ENCODE measurements at places on chromosomes 1 and 21. TPM values are rescaled to one million over a fixed set of nuclear protein-coding genes. Genes with fewer than 3 reads are reported as not detected.

DNA sequence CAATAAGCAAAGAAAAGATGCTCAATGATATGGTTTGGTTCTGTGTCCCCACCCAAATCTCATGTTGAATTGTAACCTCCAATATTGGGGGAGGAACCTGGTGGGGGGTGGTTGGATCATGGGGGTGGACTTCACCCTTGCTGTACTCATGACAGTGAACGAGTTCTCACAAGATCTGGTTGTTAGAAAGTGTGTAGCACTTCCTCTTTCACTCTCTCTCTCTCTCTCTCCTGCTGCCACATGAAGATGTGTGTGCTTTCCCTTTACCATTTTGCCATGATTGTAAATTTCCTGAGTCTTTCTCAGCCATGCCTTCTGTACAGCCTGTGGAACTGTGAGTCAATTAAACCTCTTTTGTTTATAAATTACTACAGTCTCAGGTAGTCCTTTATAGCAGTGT, 248.4 kb downstream of the HHIPL2 start:
- DNase-seq: no peak

DNA sequence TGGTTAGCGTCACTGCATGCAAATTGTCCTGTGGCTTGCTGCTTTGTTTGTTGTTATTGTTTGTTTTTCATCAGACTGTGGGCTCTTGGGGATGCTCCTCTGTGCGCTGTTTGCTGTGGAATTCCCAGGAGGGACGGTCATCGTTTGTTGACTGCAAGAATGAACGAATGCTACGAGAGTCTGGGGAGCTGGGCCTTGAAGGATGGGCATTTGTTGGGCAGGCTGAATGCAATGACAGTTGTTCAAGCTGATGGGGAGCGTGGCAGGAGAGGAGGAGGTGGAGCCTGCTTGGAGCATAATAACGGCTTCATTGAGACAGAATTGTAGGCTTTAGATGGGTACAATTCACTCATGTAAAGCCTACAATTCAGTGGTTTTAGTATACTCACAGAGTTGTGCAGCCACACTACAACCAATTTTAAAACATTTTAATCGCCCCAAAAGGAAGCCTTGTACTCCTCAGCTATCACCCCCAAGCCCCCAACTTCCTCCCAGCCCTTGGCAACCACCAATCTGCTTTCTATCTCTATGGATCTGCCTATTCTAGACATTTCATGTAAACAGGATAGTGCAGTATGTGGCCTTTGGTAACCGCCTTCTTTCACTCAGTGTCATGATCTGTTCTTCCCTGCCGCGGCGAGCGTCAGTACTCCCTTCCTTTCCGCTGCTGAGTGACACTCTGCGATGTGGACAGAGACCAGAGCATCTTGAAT, 190.2 kb downstream of the CAMTA1 start:
- DNase-seq: no peak

GRCh38 chr1:44592208-44593145, 81.8 kb downstream of the TMEM53 start:
- no peak for DNase-seq

DNA sequence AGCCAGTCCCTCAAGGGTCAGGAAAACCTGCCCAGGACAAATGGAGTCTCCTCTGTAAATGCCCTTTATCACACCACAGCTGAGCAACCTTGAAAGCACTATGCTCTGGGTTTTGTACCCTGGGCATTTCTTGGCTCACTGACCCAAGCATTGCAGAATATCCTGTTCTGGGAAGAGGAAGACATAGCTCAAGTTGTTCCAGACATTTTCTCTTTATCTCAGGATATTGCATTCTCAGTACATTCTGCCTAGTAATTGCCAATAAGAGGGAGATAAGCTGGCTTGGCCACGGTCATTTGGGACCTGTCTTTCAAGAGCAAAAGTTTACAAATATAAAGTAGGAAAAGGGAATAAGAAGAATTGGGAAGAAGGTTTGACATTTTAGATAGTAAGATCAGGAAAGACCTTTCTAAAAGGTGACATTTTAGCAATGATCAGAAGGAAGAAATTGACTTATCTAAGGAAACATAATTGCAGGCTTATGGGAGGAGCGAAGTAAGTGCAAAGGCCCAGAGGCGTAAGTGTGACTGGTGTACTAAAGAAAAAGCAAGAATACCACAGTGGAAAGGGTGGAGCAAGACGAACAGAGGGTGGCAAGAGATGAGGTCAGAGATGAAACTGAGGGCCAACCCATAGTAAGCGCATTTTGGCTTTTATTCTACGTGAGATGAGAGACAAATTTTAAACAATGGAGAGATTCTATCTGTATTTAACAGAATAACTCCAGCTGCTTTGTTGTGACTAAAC, 394.0 kb upstream of the CXADR start:
- no peak for DNase-seq

DNA sequence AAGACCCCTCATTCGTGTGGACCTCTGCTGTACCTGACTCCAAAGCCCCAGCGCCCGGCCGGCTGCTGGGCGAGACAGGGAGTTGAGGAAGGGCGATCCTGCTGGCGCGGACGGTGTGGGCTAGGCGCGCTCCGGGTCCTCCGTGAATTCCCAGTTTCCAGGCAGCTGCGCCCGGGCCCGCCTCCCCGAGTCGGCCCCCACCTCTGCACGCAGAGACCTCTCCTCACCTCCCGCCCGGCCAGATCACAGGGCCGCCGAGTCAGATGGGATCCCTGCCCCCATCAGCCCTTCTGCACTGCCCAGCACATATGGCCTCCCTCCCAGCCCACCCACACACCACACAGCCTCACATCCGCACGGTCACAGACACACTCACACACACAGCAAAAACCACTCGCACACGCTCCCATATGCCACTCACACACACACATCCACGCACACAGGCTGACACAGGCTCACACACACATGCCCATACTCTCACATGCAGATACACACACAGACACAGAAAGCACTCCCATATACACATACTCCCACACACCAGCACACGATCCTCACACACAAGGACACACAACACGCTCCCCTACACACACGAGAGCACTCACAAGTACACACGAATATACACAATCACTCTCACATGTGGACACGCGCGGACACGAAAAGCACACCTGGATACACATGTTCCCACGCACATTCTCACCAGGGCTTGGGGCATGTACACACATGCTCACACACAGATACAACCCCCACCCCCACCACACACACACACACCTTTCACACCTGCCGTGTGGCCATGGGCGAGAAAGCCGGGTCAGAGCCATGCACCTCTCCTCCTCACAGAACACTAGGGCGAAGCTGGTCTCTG, 7.2 kb upstream of the GUCA2B start:
- DNase-seq: no peak

GRCh38 chr21:41472753-41473548, 35.0 kb downstream of the TMPRSS2 start:
- no peak for DNase-seq

BTBD8 gene
- polyA plus RNA-seq: 8.2 TPM

LAMC1 gene
- polyA plus RNA-seq: 290 TPM
